ENCODE measurements at places on chromosomes 4 and X.

- DNase-seq, result no peak
Measured at GRCh38 chrX:150157291-150157690, 205.8 kb upstream of the MAMLD1 start.

DNA sequence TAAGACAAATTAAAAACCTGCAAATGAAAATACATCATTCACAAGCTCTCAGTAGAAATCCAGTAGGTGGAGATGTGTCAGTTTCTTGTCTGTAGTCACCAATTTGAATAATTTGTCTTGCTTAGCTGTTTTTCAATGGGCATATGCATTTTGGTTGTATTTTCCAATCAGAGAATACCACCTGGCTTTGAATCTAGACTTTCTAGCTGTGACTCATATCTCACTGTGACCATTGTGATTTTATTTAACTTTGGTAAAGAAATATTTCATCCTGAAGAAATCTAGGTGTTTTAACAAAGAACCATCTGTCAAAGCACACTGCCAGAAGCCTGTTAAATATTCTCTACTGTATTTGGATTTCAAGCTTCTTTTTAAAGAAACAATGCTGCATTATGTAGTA, 1650.6 kb upstream of the IGFBP7 start:
- no peak for DNase-seq

GRCh38 chrX:131650637-131651410, 107.0 kb downstream of the OR13H1 start:
- DNase-seq, result no peak

DNA sequence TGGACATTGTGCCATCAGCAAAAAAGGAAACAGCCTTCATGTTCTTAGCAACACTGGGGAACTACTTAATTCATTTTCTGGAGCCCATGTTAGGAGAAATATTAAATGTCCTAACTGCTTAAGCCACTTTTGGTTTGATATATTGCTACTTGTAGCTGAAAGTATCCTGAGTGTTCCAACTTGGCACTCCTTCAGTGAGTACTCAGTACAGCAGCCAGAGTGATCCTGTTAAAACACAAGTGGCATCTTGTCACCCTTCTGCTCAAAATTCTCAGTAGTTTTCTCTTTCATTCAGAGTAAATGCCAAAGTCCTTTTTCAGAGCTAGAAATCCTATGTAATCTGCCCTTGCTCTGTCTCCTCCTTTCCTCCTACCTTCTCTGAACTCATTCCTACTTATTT, 522.0 kb downstream of the GRID2 start:
- DNase-seq, result no peak

GRCh38 chr4:142777045-142777743, 68.9 kb downstream of the INPP4B start:
- DNase-seq, result no peak

DNA sequence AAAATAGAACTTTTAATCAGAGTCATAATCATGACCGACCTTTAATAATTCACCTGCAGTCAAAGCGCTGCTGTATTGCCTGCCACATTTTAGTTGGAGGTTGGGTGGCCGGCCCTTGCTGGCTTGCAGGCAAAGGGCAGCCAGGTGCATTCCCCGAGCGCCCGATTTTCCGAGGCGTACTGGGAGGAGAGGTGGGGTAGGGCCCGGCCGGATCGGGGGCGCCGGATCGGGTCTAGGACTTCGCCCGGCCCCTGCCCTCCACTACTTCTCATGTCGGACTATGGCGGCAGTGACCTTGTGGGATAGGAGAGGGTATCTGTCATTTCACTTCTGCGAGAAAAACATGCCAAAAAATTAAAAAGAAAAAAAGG, 2.5 kb upstream of the RS1 start:
- DNase-seq, result peak; percentile 68

GRCh38 chrX:28889591-28890090, 302.4 kb downstream of the IL1RAPL1 start:
- no peak for DNase-seq

DNA sequence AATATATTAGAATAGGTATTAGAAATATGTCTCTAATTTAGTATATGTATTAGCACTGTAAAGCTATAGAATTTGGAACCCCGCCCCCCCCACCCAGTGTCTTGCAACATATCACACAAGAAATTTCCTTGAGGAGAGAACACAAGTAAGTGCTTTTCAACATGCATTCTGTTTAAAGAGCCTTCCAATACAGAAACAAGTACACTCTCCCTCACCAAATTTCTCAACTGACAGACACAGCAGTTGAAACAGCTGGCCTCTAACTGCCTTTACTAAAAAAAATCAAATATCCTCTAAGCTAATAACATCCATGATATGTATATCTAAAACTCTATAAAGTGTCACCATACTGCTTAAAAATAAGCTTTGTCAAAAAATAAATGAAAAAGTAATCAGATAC, 12.4 kb downstream of the CAMK2D start:
- DNase-seq, result no peak

- DNase-seq, result peak; percentile 64
Measured at GRCh38 chr4:154491341-154492271, at the start of gene DCHS2. DCHS2 (minus strand) TSS chr4:154491799; CDS start chr4:154491355, 444 bp downstream.

GRCh38 chr4:3498901-3499510, 33.2 kb downstream of the LRPAP1 start:
- no peak for DNase-seq

DNA sequence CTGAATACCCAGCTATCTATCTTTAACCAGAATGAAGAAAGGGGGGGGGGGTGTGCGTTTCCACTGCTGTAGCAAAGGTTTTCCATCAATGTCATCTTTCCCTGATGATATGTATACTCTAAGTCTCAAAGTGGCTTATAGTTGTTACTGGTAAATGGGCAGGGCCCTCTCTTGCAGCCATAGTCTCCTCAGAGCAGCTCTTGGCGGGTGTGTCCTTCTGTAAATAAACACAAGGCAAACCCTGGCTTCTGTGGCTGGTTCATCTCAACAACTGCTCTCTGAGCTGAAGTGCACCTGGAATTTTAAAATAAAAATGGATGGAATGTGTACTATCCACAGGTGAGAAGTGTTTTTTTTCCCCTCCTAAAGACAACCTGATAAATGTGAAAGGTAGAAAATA, 57.5 kb upstream of the SCML1 start:
- DNase-seq, result no peak

GRCh38 chr4:83282049-83282535, 2.5 kb downstream of the COQ2 start:
- DNase-seq, result peak; percentile 73

GRCh38 chr4:54213761-54214160, 15.3 kb upstream of the PDGFRA start:
- peak; percentile 71 for DNase-seq

DNA sequence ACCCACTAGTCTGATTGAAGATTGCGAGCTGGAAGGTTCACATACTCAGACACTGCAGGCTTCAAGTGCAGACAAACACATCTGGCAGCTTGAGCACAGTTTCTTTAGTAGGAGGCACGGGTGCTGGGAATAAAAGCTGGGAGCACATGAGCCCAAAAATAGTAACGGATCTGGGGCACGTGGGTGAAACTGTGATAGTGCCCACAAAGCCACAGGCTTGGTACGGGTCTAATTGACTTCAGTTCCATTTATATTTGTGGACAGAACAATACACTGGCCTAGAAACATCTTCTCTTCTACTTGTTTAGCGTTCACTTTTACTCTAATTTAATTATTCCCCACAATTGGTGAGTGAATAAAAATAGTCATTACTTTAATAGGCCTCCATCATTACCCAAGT, 2370.7 kb downstream of the PCDH7 start:
- no peak for DNase-seq

DNA sequence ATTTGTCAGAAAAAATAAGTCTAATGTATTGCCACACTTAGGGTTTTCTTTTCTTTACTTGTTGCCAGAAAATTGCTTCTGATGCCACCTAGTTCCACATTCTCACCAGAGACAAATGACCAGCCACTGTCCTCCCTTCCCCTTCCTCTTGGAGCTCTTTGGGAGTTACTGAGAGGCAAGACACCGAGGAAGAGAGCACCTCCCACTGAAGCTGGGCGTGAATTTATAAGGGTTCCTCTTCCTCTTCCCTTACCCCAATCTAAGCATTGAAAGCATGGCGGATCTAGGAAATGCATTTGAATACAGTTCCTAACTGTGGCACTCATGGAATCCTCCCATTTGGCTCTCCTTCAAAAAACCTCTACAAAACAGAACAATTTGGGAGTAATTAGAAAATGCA, 30.0 kb downstream of the ANXA3 start:
- no peak for DNase-seq

- DNase-seq, result no peak
Measured at GRCh38 chrX:37590047-37590446, 18.6 kb downstream of the LANCL3 start.

GRCh38 chr4:84920617-84921016, 45.9 kb downstream of the WDFY3 start:
- no peak for DNase-seq

DNA sequence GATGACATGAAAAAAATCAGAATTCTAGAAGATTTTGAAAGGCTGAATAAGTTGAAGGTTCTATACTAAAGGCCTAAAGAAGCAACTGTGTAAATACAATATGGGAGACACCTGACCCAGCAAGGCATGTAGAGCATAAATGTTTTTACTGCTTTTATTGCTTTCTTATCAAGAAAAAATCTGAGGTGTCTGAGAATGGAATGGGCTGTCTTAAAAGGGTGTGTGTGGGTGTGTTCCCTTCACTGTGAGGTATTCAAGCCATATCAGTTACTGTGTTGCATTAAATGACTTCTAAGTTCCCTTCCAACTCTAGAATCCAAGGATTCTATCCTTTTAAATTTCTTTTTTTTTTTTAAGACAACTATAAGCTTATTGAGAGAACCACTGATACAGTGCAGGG, 15.7 kb downstream of the ATP8A1 start:
- DNase-seq, result no peak

DNA sequence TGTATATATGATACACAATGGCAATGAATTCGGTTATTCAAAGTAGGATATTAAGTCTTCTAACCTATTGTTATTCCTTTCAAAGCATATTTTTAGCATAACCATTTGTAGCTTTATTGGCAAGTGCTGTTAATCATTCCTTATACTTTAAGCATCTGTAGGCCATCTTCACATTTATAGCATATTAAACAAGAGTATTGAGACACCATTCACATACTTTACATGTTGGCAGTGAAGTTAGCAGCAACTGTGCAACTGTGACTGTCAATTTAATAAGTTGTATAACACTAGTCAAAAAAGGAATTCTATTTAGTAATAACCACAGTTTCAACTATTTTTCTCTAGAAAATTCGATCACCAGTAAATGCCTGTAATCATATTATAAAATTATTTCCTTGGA, 107.3 kb upstream of the MYOZ2 start:
- DNase-seq, result no peak

DNA sequence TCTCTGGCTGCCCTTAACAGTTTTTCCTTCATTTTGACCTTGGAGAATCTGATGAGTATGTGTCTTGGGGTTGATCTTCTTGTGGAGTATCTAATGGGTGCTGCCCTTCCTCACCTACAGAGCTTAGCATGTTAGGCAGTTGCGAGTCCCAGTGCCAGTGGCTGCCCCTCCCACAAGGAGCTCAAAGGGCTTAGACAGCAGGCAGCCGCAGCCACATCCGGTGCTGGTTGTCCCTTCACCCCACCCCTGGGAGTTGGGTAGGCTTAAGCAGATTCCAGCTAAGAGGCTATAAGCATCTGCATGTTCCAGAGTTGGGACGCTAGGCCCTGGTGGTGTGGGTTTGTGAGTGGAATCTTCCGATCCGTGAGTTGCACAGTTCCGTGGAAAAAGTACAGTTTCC, 322.1 kb upstream of the ARX start:
- DNase-seq, result no peak
